ENCODE measurements at places on chromosomes 3 and 15. TPM values are rescaled to one million over a fixed set of nuclear protein-coding genes. Genes with fewer than 3 reads are reported as not detected.

The RBP2 gene
- 0.54 TPM for polyA plus RNA-seq

The NEK10 gene
- 9.1 TPM for polyA plus RNA-seq

The RFX7 gene
- polyA plus RNA-seq, result 27.9 TPM

The STXBP5L gene
- 0.37 TPM for polyA plus RNA-seq

The GOLGA6A gene
- polyA plus RNA-seq, result 0.86 TPM

The AMIGO3 gene
- polyA plus RNA-seq, result 1.2 TPM

DNA sequence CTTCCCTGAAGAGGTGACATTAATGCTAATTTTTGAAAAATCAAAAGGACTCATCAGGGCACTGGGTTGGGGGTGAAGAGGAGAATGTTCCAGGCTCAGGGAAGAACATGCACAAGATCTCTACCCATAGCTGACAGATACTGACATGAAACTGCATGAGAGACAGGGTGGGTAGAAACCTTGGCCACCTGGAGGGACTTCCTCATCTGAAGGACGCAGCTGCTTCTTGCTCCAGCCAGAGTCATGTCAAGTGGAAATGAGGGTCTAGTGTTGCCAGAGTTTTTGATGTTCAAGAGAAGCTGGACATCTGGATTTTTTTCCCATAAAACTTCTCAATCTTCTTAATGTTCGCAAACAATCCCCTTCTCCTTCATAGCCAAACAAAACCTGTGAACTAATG is 29.7 kb downstream of the AMOTL2 start:
- no peak for DNase-seq

DNA sequence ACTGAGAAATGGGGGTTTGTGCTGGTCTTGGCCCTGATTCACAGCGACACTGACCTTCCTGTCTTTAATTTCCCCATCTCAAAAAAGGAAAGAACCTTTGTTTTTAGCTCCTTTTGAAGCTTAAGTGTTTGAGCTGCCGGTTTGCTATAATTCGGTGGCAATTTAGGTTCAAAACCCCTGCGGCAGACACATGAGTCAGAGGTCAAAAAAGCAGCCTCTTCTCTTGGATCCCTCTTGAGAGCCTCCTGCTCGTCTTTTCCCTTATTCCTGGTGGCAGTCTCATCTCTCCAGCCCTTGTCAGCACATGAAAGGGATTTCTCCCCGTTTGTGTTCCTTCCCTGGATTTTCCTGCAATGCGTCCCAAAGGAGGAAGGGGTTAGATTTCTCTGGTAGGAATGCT is 64.5 kb downstream of the GRIP2 start:
- DNase-seq, result no peak

DNA sequence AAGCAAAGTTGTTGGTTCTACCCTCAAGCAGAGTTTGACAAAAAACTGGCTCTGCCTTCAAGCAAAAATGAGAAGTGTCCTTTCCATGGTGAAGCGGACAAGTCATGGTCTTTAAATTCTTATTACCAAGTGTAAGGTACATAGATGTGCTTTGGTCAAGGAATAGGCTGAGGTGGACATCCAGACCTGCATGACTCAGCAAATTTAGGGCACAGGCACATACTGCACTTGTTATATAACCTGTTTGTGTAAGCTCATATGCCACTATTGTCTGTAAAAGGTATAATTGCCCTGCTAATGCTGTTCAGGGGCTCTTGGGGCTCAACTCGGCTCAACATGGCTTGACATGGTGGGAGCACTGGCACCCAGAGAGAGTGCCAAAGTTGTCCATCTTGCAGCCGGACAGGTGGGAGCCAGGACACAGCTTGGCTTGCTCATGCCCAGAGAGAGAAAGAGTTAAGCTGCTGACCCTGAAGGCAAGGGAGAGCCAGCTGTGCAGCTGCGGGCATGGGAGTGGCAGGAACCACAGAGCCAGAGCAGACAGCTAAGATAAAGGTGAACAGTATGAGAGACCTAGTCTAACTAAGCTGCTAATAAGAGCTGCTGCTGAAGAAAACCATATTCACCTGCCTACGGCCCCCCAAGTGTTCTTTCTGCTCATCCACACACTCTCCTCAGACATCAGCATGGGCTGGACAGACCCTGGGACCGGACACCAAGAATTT is 17.7 kb downstream of the MCCC1 start:
- DNase-seq, result no peak

DNA sequence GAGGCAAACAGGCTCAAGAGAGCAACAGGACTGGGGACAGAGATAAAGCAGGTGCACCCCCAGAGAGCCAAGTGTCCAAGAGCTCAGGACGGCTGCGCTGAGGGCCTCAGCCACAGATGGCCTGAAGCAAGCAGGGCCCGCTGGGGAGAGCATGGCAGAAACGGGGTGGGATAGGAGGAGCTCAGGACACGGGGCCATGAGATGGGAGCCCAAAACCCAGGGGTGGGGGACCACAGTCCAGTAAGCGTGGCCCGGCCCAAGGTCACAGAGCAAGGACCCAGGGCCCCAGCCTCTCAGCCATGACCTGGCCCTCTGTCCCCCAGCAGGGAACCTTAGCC is 9.5 kb downstream of the DUSP7 start:
- no peak for DNase-seq

- no peak for DNase-seq
Observed at GRCh38 chr3:102571720-102572384, 137.0 kb downstream of the ZPLD1 start.

DNA sequence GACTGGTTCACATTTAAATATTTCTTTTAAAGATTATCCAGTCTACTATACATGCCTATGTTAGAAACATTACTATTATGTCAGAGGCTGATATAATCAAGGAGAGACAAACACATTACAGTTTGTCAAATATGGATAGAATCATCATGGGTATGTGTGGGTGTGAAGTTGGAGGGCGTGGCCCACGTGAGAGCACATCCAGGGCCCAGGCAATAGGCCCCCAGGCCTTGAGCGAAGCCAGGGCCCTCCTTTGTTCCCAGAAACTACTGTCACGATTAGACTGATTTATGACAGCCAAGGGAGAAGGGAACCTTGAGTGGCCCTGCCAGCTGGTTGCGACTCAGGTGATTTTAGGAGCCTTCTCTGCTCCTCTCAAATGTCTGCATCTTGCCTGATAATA is 26.9 kb upstream of the LDHAL6B start:
- no peak for DNase-seq

- no peak for DNase-seq
Observed at GRCh38 chr3:101825904-101826445, 23.3 kb upstream of the NFKBIZ start.

- no peak for DNase-seq
Observed at GRCh38 chr15:68524753-68525584, 53.8 kb upstream of the CORO2B start.

GRCh38 chr3:34011171-34012101 is 213.0 kb downstream of the PDCD6IP start:
- DNase-seq, result no peak

DNA sequence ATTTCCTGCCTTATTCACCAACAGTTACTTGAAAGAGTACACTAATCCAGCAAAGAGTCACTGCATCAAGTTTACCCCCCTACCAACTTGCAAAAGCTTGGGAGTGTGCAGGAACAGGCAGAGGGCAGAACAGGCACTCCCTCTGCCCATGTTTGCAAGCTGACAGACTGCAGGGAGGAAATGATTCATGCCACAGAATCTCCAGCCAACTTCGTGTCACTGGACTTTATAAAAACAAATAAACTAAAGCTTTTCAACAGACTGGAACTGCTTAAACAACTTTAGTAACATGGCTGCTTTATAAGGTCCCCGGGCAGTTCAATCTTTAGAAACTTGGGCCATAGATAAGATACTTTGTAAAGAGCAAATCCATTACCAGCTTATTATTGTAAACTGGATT is 129.5 kb downstream of the THRB start:
- no peak for DNase-seq

- no peak for DNase-seq
Observed at GRCh38 chr3:25903371-25904129, 113.7 kb downstream of the OXSM start.

- DNase-seq, result no peak
Observed at GRCh38 chr3:133329626-133330025, 70.2 kb upstream of the BFSP2 start.

DNA sequence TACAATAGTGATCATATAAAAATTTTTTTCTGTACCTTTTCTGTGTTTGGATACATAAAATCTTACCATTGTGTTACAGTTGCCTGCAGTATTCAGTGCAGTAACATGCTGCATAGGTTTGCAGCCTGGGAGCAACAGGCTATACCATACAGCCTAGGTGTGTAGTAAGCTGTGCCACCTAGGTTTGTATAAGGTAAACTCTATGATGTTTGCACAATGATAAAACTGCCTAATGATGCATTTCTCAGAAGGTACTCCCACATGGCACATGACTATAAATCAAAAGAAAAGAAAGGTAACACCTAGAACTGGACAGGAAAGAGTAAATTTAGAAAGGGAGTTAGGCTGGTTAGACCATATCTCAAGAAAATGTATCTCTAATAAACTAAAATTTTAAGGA is 293.5 kb downstream of the ULK4 start:
- DNase-seq, result no peak

GRCh38 chr3:43523454-43524053 is 98.3 kb downstream of the ANO10 start:
- no peak for DNase-seq

DNA sequence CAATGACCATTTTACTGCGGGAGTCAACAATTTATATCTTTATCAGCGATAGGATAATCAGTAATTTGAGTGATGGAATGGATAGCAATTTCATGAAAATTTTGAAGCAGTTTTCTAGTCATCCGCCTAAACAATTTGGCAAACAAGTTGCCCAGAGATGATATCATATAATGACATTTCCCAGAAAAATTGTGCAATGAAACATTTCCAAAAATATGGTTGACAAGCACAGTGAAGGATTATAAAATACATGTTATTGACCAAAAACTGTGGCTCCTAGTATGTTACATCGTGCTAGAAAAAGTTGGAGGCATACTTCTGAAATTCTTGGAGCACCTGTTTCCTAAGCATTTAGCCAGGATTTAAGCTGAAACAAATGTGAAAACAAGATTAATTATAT is 145.1 kb downstream of the GHSR start:
- DNase-seq, result no peak

DNA sequence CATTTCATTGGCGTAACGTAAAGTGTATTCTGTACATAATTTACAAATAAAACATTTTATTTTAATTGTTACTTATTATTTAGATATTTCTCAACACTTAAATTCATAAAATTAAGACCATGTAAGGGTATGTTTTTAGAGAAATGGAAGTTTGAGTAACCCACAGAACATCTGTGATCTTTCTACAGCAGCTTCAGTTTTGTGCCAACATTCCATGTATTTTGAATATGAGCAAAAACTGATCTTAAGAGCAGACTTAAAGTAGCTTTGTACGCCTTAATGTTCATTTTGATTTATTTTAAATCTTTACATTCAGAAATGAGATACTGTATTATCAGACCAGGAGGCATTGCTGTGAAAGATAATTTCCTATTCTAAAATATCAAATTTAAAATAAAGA is 27.2 kb downstream of the SEC62 start:
- peak; percentile 52 for DNase-seq

- peak; percentile 33 for DNase-seq
Observed at GRCh38 chr3:10602769-10603768, 97.7 kb upstream of the ATP2B2 start.

GRCh38 chr3:96259-96658 is 100.3 kb upstream of the CHL1 start:
- DNase-seq, result no peak

All from right lung (tissue), 10 donors.